NCI-H1105 (cell line): ENCODE measurements at places on chromosomes 12 and 14.

- peak; percentile 34 for DNase-seq
Measured at GRCh38 chr14:23294734-23295561, 7.7 kb downstream of the PPP1R3E start.

- no peak for DNase-seq
Measured at GRCh38 chr12:65466911-65467310, 188.4 kb downstream of the MSRB3 start.

GRCh38 chr14:75660238-75660629 lies 442 bp downstream of the ERG28 start:
- no peak for DNase-seq

- no peak for DNase-seq
Measured at GRCh38 chr12:15608941-15609340, 180.2 kb downstream of the EPS8 start.

- DNase-seq, result no peak
Measured at GRCh38 chr12:7403466-7403865, 40.5 kb downstream of the CD163L1 start.

GRCh38 chr12:121793440-121793837 lies at the start of gene RHOF:
TSS of gene RHOF (minus strand) at chr12:121793688. CDS start at chr12:121793633, 55 bp downstream.
- no peak for DNase-seq

DNA sequence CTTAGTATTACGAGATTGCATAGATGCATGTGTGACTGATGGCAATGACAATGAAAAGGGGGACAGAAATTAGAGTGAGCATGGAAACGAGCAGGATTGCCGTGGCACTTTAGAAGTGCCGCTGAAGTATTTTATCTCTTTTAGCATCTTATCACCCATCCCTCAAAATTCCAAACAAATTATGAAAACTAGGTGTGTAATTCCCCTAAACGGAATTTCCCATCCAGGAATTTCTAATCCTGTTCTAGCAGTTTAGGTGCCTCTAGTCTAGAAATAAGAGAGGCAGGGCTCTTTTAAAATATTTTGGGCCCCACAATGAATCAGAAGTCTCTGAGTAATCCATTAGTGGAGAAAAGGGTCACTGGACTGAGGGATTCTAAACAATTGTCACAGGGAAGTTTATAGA lies 947 bp downstream of the TMEM52B start:
- no peak for DNase-seq

- no peak for DNase-seq
Measured at GRCh38 chr12:72281126-72281525, 9.0 kb downstream of the TRHDE start.

DNA sequence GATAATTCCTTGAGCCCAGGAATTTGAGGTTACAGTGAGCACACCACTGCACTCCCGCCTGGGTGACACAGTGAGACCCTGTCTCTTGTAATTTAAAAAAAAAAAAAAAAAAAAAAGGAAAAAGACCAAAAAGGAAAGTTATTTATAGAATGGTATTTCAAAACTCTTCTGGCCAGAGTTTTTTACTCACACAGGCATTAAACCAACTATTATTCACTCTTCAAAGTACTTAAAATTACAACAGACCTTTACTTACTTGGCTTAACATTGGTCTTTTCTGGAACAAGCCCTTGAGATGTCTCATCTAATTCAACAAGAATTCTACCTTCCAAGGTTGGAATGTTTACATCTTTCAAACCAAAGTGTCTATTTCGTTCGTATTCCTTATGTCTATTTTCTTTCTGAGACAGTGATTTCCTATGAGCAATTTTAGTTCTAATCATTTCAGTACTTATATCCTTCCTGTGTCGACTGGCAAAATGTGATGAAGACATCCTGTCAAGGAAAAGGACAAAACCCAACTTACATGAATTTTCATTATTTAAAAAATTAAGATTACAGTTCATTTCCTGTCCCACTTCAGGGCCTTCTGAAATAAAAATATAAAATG lies 2.6 kb downstream of the DLGAP5 start:
- no peak for DNase-seq

GRCh38 chr12:132284827-132285741 lies 44.3 kb downstream of the GALNT9 start:
- DNase-seq, result no peak

GRCh38 chr14:83779266-83779665 lies 1750.7 kb upstream of the FLRT2 start:
- DNase-seq, result no peak

GRCh38 chr14:37720131-37720530 lies 124.7 kb downstream of the TTC6 start:
- DNase-seq, result no peak

GRCh38 chr12:133058203-133059113 lies 21.1 kb downstream of the ZNF84 start:
- no peak for DNase-seq

- DNase-seq, result no peak
Measured at GRCh38 chr14:106037380-106037779, 511.0 kb downstream of the TMEM121 start.

DNA sequence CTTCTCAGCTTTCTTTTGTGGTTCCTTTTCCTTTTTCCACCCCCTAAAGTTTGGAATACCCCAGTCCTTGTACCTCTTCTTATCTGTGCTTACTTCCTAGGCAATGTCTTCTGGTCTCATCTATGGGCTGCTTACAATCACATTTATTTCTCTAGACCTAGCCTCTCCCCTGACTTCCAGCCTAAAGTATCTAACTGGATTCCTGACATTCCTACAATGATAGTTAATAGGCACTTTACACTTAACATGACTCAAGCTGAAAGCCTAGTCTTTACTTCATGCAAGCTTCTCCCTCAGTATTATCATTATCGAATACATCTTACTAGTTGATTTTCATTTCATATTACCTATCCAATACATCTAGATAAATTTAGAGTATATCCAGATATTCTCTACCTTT lies 21.2 kb downstream of the CLECL1 start:
- no peak for DNase-seq

DNA sequence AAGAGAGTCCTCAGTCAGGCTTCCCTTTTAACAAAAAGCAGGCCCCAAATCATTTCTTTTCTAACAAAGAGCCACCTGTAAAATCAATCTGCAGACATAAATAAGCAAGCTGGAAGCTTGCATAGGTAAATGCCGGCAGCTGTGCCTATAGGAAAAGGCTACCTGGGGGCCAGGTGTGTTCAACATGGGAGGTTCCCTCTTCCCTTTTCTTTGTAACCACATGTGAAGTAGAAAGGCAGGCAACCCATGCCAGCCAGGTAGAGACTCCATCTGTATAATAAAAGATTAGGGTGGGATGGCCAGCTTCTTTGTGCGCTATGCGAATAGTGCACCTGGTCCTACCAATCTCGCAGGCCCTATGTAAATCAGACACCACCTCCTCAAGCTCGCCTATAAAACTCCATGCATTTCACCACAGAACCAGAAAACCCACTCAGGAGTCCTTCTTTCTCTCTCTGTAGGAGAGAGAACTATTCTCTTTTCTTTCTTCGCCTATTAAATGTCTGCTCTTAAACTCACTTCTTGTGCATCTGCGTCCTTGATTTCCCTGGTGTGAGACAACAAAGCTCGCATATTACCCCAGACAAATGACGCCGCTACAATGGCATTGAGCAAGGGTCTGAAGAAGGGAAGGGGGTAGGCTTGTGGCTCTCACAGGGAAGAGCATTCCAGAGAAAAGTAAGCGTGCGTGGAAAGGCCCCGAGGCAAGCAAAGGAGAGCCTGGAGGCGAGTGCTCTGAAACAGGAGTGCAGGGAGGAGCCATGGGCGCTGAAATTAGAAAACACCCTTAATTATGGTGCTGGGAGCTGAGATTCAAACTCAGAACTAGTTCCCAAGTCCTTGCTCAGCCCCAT lies 67.2 kb downstream of the TTC9 start:
- peak; percentile 43 for DNase-seq

- no peak for DNase-seq
Measured at GRCh38 chr12:79874665-79875064, 60.2 kb downstream of the PPP1R12A start.

DNA sequence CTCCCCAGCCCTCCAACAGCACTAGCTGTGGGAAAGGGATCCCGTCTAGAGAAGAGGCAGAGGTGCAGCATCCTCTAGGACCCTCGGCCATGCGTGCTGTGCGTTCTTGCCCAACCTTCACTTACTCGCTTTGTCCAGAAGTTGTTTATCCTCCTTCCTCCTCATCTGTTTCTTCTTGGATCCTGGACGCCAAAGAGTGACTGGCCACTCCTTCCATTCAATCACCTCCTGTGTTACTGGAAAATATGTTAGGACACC lies 140.5 kb downstream of the ZFP36L1 start:
- DNase-seq, result no peak

DNA sequence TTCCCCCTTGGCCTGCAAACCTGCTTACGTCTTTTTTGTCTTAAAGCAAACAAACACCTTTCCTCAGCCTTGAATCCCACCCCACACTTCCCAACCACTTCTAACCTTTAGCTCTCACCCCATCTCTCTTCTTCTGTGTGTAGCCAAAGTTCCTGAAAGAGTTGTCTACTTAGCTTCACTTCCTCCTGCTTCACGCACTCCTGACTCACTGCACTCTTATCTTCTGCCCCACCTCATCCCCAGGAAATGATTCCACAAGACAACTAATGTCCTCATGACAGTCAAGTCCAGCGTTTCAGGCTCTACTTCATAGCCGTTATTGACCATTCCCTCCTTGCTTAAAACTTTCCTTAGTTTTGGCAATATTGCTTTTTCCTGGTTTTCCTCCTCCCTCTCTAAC lies 22.4 kb downstream of the EIF2B2 start:
- no peak for DNase-seq

GRCh38 chr12:64252681-64253080 lies 30.6 kb upstream of the KICS2 start:
- DNase-seq, result no peak

DNA sequence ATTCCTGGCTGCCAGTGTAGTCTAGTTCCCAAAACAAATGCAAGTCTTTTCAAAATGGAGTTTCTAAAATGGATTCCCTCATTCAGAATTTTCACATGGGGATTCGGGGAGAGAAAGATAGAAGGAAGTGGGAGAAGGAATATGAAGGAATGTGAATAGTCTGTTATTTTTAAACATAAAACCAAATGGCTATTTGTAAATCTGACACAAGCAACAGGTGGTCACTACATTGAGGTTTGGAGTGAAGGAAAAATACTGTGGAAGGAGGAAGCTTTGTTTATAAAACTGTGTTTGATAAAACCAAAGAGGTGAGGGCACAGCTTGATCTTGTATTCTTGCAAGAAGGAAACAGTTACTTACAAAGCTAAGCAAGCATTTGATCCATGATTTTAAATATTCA lies 65.3 kb upstream of the KCNJ8 start:
- DNase-seq, result no peak

DNA sequence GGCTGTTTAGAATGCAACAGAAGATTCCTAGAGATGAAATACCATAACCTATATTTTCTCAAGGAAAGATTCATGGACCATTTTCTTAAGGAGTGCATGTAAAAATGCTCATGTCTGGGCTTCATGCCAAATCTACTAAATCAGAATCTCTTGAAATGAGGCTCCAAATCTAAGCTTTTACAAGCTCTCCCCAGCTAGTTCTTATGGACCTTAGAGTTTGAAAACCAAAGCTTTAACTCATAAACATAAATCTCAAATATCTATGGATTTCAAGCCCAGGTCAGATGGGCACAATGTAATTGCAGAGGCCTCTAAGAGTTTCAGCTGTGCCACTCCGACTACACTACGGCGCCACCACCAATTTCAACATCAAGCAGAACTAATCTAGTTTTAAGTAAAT lies 117.3 kb upstream of the CAND1 start:
- no peak for DNase-seq

DNA sequence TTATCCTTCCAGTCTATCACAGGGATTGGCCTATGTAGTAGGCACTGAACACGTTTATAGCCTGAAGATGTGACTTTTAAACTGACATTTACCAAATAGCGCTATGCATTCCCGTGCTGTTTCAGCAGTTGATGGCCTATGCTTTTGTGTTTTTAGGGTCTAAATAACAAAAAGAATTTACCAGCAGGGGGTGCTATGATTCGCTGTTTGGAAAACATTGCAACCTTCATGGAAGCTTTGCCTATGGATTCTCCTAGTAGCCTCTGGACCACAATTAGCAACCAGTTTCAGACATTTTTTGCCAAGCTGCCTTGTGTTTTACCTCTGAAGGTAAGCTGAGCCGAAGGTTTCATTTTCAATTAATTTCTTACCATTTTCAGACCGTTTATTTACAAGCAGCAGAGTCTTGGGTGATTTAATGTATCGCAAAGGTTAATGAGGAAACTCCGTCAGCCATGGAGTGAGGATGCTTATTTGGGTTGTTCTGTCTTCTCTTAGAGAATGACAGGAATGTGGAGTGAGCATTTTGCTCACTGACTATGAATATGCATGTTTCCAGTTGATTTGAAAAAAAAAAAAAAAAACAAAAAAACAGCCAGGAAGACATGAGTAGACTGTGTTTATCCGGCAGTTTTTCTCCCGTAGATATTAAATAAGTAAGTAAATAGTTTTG lies 133.1 kb downstream of the PRIMA1 start:
- DNase-seq, result peak; percentile 51

GRCh38 chr12:88391556-88391955 lies 188.7 kb downstream of the KITLG start:
- DNase-seq, result no peak

GRCh38 chr14:61188978-61189808 lies 91.9 kb downstream of the TMEM30B start:
- no peak for DNase-seq

- DNase-seq, result no peak
Measured at GRCh38 chr12:113866496-113866895, 99.6 kb downstream of the RBM19 start.

DNA sequence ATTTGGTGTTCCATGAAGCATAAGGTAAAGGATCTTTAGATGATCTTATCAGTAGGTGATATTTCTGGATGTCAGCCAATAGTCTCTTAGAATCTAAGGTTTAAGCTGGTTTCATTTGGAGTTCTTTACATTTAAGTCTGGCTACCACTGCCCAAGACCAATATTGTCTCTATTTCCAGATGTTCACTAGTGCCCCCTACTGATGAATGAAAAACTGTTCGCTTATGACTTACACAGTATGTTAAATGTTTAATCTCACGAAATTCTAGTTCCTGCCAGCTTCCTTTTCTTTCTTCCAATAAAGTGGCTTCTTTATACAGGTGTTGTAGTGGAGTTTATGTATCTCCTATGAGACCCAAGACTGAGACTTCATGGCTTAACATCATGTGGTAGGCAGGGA lies 31.8 kb upstream of the MIS18BP1 start:
- no peak for DNase-seq

DNA sequence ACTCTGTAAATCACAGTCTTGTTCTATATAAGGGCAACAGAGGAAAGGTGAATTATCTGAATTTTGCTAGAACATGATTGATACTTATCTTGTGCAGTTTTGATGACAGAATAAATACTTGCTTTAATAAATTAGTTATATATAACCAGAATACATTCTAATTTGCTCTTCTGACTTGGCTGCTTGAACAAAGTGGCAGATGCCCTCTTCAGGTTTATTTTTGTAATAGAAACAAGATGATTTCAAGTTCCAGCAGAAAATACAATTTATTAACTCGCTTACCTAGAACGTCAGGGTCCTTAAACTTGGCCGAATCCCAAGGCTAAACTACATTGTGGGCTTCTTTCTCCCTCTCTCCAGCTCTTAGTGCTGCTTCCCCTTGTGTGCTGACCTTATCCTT lies 57.6 kb upstream of the SSTR1 start:
- no peak for DNase-seq
